ENCODE measurements at places on chromosomes 11 and 22.

DNA sequence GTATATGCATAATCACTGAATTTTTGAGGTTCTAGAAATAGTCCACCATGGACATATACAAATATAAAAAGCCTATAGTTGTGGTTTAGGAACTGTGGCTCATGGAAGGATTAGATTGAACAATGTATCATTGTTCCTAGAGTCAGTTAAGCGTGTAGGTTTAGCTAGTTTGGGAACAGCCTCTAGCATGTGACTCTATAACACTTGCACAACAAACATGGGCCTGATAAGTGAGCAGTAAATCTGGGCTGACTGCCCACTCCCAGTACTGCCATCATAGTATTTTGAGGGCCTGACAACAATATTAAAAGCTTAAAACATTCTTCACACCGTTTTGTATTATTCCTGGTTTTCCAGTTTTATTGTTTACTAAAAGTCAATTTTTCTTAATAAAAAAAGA is 47.0 kb downstream of the YAP1 start:
- no peak for DNase-seq

GRCh38 chr22:44351685-44352377 is 39.1 kb upstream of the SHISAL1 start:
- no peak for DNase-seq

DNA sequence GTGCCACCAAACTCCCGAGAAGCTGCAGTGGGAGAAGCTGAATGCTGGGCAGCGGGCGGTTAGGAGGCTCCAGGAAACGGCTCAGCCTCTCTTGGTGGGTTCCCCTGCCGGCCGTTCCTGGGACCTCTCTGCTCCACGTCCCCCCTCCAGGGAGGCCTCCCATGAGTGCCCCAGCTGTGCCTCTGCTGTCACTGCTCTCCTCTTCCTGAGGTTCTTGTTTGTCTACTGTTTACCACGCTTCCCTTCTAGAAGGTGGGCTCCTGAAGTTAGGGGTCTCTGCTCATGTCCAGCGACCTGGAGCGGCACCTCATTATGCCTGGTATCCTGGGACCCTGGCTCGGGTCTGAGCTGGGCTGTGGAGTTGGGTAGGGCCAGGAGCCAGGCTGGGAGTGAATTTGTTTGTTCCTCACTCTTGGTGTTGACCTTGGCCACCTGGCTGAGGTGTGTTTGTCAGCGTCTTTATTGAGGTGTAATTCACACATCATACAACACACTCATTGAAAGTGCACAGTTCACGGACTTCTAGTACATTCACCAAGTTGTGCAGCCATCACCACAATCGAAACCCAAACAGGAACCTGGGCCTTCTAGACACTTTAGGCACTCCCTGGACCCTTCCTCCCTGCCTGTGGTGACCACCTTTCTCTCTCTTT is 37.8 kb upstream of the GRAMD4 start:
- no peak for DNase-seq

DNA sequence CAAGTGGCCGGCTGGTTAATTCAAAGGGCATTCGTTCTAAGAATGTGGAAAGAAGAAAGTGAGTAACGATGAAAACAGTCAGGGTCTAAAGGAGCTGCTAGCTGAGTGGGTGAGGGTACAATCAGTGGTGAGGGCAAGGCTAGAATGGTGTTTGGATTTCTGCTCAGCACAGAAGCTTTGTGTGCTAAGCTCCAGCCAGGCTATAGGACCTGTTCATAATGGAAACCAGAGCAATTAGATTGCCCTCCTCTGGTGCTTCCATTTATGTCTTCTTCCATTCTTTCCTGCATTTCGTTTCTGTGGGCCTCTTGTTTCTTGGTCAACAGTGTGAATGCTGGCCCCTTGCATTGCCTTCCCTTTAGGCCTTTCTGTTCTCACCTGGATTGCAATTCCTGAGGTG is 572.9 kb upstream of the CHORDC1 start:
- no peak for DNase-seq

DNA sequence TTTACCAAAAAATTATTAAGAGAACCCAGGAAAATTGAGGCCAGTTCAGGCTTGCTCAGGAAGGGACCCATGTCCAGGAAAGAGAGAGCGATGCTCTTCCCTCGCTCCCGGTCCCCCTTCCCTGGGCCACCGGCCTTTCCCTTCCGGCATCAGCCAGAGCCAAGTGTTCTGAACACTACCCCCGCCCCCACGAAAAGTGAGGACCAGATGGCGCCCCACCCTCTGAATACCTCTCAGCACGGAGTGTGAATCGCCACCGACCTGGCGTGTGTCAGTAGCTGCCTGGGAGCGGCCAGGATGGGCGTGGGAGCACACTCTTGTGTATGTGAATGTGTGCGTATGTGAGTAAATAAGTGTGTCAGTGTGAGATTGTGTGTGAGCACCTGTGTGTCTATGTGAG is 20.2 kb downstream of the RPS6KA4 start:
- DNase-seq: no peak

- DNase-seq: no peak
Measured at GRCh38 chr22:31707519-31707918, 42.4 kb downstream of the PRR14L start.

GRCh38 chr22:48974443-48975315 is 853.0 kb downstream of the BRD1 start:
- no peak for DNase-seq

- DNase-seq: no peak
Measured at GRCh38 chr11:33698921-33699320, 1.7 kb downstream of the C11orf91 start.

GRCh38 chr11:67571443-67571842 is 12.2 kb upstream of the GSTP1 start:
- DNase-seq: no peak

GRCh38 chr11:44936525-44936924 is 14.2 kb downstream of the TP53I11 start:
- peak; percentile 60 for DNase-seq

DNA sequence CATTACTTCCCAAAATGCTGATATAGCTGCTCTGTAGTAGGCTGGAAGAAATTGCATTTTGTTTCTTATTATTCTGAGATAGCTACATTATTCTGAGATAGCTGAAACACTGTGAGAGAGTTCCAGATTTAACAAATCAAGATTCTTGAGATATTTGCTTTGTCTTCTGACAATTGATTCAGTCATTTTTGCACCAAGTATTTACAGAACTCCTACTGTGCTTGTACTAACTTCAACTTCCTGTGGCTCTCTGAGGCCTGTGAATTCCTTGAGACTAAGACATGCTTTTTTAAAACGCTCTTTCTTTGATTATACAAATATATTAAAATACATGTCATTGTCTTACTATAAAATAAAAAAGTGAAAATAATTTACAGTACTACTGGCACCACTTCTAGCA is 52.7 kb downstream of the USP47 start:
- DNase-seq: no peak

GRCh38 chr11:125980436-125980835 is 34.6 kb downstream of the VSIG10L2 start:
- no peak for DNase-seq

DNA sequence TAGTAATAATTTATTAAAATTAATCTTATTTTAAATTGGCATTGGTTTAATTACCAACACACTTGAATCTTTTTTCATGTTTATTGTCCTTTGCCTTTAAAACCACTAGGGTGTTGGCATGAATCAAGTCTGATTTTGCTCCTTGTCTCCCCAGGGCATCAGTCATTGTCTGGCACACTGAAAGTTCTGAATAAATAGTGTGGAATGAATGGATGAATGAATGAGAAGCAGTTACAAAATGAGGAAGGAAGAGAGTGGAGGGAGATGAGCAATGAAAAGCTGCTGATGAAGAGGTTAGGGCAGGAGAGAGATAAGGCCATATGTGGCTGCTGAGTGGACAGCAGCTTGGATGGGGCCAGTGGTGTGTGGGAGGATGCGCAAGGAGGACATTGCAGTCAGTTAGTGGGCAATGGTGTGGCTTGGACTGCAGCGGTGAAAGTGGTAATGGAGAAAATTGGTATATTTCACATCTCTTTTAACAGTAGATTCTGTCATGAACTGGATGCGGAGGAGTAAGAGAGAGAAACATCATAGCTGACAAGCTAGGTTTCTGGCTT is 132.0 kb downstream of the SPON1 start:
- DNase-seq: no peak

GRCh38 chr22:42190274-42190673 is 59.7 kb upstream of the CYP2D6 start:
- DNase-seq: no peak

- no peak for DNase-seq
Measured at GRCh38 chr22:27473533-27473932, 328.0 kb downstream of the MN1 start.

DNA sequence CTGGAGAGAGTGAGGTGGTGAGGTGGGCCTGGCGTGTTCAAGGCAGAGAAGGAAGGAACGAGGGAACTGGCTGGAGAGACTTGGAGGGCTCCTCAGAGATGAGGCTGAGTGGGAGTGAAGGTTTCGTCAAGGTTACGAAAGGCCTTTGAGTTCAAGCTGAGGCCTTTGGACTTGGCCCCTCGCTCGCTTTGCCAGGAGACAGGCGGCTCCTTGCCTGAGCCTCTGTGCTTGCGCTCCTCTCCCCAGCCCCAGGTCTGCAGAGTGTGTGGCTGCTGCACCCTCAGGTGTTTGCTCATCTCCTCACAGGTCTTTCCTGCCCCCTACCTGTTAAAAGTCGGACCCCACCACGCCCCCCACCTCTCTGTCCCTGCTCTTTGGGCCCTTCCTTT is 91.6 kb downstream of the ATXN10 start:
- no peak for DNase-seq

GRCh38 chr11:8038811-8039529 is 42.0 kb upstream of the TUB start:
- DNase-seq: no peak

- DNase-seq: no peak
Measured at GRCh38 chr22:38970551-38970950, 11.6 kb upstream of the APOBEC3B start.

GRCh38 chr11:73538381-73538872 is 59.5 kb downstream of the FAM168A start:
- DNase-seq: peak; percentile 76

- no peak for DNase-seq
Measured at GRCh38 chr11:111205632-111206385, 39.7 kb upstream of the POU2AF2 start.

DNA sequence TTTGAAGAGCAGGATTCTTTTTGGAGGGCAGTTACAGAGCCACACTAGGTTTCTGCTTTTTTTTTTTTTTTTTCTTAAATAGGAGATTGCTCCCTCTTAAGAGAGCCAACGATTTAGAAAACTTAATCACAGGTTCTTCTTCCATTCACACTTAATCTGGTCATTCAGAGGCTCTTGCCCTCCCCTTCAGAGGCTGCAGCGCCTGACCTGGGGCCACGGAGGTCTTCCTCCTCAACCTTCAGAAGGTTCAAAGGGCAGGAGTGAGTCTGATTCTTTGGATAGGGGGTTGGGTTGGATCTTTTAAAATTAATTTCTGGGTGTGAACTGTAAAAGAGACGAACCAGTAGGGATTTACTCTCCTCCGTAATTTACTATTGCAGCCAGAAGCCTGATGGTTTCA is 57.1 kb downstream of the ZNRF3 start:
- DNase-seq: no peak

DNA sequence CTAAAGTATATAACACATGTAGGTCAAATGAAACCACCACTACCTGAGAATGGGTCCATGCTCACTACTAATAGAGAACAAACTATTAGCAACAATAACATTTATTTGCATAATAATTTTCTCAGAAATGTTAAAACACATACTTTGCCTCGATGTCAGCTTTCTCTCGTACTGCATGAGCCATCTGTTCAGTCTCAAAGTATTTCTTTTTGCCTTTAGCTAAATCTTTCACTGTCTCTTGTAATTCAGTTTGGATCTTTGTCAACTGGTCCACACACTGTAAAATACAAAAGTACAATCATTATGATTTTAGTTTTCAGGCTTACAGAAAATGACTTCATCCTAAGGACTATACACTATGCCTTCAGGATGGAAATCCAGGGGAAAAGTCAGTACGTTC is 153.3 kb downstream of the FCHSD2 start:
- DNase-seq: no peak

DNA sequence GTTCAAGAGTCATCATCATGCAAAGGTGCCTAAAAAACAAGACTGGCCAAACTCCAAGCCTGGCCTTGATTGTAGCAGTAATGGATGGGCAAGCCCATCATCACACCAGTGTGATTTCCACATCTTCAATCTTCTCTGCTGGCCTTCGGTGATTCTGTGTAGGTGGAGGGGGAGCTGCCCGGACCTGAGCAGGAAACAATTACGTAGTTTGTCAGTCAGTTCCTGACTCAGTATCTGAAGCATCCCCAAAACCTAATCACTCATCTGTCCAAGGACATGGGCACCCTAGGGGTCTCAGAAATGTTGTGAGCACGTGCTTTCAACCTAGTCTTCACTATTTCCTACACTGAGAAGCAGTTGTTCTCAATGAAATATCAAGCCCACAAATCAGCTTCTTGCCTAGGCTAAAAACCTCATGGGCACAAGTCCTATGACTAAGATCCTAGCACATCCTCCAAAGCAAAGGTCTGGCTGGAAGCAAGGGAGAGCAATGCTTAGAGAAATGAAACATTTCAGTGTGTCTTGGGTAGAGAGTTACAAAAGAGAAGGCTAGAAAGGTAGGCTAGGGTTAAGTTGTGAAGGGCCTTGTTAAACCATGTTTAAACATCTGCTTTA is 24.6 kb downstream of the ATG16L2 start:
- DNase-seq: no peak

DNA sequence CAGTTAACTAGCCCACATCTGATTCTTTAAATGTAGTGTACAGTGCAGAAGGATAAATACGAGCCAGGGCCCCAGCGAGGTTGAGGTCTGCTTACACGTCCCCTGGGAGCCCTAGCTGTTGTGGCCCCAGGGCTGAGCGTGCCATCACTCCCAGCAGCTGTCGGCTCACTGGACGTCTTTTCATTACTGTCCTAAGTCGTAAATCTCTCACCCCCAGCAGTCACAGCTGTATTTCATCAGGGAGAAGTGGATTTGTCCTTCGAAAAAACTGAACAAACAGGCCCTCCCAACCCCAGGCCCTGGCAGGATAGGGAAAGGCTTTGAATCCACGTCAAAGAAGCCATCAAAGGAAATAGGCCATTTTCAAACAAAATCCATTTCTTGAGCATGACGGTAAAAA is 110.4 kb upstream of the CSNK2A3 start:
- DNase-seq: no peak

DNA sequence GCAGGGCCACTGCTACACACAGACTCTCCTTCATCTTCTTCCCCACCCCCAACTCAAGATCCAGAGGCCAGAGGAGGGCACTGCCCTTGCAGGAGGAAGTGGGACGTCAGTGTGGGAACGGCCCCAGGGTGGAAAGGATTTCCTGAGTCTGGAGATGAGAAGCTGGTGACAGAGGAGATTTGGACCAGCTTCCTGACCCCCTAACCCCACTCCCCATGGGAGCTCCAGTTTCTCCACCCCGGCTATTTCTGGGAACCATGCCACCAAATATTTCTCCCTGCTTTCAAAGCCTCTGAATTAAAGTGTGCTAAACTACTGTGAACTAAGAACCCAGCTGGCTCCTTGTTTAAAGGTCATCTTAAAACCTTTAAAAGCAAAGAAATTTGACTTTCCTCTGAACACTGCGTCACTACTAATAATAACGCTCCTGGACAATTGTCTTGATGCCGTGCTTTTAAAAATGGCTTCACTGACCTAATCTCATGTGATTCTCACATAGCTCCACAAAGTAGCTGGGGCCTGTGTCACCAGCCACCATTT is 46.6 kb downstream of the CWC15 start:
- no peak for DNase-seq

All from KG1 (cell line).